Neural crest cell (in vitro differentiated cells): ENCODE measurements at places on chromosomes 7 and 10. TPM values are rescaled to one million over a fixed set of nuclear protein-coding genes. Genes with fewer than 3 reads are reported as not detected.

CELF2 gene
- total RNA-seq = 77.6 and 82.8 TPM in 2 replicates

ZNF273 gene
- total RNA-seq = 15.9 and 17.1 TPM in 2 replicates

ADGRA1 gene
- 0.33 and 0.41 TPM in 2 replicates for total RNA-seq

GRCh38 chr7:48245751-48246472 is 74.7 kb downstream of the ABCA13 start:
- no peak for DNase-seq

DNA sequence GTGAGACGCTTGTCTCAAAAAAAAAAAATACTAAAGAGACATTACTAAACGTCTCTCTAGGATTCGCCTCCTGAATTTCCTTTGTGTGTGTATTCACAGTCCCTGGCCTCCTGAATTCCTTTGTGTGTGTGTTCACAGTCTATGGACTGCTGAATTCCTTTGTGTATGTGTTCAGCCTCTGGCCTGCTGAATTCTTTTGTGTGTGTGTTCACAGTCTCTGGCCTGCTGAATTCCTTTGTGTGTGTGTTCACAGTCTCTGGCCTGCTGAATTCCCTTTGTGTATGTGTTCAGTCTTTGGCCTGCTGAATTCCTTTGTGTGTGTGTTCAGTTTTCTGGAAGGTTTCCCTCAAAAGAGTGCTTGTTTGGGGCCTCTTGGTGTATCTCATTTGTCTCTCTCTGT is 8.2 kb downstream of the BMS1 start:
- DNase-seq = no peak

DNA sequence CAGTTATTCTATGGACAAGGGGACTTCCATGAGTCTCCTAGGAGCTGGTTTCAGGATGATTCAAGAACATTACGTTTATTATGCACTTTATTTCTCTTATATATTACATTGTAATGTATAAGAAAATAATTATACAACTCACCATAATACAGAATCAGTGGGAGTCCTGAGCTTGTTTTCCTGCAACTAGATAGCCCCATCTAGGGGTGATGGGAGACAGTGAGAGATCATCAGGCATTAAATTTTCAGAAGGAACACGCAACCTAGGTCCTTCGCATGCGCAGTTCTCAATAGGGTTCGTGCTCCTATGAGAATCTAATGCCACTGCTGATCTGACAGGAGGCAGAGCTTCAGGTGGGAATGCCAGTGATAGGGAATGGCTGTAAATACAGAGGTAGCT is 137.9 kb downstream of the ANKRD30A start:
- DNase-seq = no peak
